ENCODE measurements at places on chromosomes 1 and 21.

DNA sequence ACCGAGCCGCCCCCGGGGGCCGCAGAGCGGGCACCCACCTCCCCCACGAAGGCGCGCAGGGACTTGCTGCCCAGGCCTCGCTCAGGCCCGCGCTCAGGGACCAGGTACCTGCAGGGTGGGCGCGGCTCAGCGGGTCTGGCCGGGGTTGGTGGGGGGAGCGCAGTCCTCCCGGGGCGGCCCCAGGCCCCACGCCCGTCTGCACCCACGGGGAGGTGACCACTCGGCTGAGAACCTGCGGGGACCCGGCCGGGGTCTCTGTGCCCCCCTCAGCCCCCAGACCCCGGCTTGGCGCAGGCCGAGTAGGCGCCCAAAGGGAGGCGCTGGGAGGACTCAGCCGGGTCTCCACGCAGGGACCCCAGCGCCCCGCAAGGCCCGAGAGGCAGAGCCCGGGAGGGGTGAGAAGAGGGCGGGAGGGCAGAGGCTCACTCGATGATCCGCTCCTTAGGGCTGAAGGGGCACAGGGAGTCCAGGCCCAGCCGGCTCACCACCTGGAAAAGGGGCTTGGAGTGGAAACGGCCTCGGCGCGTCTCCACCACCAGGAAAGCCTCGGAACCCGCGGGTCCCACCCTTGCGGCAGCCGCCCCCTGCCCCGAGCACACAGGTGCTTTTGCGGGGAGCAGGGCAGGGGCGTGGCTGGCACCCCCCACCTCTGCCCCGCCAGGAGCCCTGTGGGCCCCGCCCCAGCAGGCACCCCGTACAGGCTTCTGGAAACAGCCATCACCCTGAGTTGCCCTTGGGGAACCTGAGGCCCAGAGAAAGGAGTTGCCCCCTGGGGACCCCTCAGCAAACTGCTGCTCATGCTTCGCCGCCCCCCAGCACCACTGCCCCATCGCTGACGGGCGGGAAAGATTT, 9.3 kb downstream of the FTCD start:
- peak; percentile 9 for DNase-seq

DNA sequence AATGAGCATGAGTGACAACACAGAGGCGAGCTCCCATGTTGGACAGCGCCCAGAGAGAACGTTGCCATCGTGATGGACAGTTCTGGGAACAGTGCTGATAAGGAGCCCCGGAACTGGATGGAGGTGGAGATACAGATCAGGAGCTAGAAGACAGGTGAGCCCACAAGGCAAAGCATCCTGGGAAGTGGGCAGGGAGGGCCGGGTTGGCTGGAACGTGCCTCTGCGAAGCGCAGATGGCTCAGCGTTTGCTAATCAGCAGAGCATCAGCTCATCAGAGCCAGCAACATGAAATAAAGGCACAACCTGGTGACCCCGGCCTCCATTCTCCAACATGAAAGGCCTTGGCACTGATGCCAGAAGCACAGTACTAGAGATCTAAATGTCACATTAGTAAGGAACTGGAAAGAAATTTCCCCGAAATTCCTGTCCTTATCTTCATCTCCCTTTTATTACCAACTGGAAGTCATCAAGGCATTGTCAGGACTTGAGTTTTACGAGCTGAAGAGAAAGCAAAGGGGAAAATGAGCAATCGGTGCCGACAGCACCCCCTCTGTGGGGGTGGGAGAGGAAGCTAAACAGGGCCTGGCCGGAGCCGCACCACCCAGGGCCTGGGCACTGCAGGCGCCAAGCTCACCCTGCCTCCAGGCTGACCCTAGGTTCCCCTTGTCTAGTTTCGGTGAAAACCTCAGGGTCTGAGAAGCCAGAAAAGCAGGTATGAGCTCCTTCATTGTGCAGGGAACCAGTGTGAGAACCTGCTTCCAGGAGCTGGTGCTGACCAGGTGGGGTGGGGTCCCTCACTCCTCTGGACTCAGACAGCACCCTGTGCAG, 19.9 kb downstream of the ABCA4 start:
- no peak for DNase-seq

- DNase-seq: no peak
Measured at GRCh38 chr21:42384989-42385388, 10.9 kb downstream of the TMPRSS3 start.

DNA sequence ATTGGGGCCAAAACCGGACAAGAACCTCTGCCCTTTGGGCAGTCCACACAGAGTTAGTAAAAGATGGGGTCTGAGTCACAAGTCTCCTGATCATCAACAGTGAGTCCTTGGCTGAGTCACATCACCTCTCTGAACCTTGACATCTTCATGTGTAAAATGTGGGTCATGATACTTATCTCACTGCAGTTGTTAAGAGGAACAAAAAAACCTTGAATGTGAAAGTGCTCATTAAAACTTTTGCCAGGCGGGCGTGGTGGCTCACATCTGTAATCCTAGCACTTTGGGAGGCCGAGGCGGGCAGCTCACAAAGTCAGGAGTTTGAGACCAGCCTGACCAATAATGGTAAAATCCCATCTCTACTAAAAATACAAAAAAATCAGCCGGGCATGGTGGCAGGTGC, 15.7 kb downstream of the S100A16 start:
- no peak for DNase-seq

- DNase-seq: no peak
Measured at GRCh38 chr21:39479164-39479813, 27.5 kb downstream of the SH3BGR start.

DNA sequence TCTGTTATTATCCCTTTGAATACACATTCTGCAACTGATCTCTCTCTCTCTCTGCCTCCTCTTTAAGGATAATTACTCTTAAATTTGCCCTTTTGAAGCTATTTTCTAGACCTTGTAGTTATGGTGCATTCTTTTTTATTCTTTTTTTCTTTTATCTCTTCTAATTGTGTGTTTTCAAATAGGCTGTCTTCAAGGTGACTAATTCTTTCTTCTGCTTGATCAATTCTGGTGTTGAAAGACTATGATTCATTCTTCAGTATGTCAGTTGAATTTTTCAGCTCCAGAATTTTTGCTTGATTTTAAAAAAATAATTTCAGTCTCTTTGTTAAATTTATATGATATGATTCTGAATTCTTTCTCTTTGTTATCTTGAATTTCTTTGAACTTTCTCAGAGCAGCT, 95.6 kb upstream of the GPR52 start:
- DNase-seq: no peak

DNA sequence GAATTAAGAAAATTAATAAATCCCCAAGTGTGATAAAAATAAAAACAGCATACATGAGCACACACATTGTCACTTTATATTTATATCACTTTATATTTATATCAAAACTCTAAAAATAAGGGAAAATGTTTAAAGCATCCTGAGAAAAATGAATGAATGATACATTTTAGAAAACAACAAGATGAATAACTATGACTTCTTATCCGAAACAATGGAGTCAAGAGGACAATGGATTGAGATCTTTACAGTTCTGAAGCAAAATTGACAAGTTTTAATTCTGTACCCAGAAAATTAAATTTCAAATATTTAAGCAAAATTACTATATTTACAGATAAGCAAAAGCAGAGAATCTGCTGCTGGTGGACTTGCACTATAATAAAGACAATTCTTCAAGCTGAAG, 512.6 kb downstream of the MRPL39 start:
- no peak for DNase-seq

GRCh38 chr21:39927304-39927886, 60.2 kb downstream of the PCP4 start:
- no peak for DNase-seq

GRCh38 chr1:5640845-5641244, 351.4 kb downstream of the NPHP4 start:
- DNase-seq: no peak

GRCh38 chr21:39430954-39431353, 14.6 kb downstream of the LCA5L start:
- DNase-seq: no peak

GRCh38 chr1:62435231-62436038, 1.4 kb upstream of the USP1 start:
- peak; percentile 18 for DNase-seq

GRCh38 chr1:7550981-7551380, 220.1 kb upstream of the VAMP3 start:
- no peak for DNase-seq

- DNase-seq: no peak
Measured at GRCh38 chr1:33872275-33872674, 8.4 kb downstream of the HMGB4 start.

- DNase-seq: no peak
Measured at GRCh38 chr1:101308935-101309333, 72.1 kb downstream of the S1PR1 start.

DNA sequence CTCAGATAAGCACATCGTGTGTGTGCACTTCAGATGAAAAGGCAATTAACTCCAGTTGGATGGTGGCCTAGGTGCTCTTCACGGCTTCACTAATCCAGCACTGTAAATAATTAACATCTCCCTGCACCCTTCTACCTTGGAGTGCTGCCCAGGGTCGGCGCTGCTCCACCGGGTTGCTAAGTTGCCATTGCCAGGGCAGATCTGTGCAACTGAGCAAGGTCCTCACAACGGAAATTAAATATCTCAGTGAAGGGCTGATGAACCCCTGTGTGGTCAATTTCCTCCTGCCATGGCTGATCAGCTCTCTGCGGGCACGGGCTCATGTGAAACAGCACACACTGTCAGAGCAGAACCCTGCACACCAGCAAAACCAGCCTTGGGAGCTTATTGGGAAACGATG, 63.2 kb downstream of the SYDE2 start:
- no peak for DNase-seq

- peak; percentile 33 for DNase-seq
Measured at GRCh38 chr1:228804640-228805413, 69.5 kb downstream of the RHOU start.

- peak; percentile 54 for DNase-seq
Measured at GRCh38 chr1:192516776-192517297, 58.7 kb upstream of the RGS1 start.

- DNase-seq: no peak
Measured at GRCh38 chr1:41394959-41395956, 34.0 kb downstream of the FOXO6 start.

GRCh38 chr21:46564391-46564790, 40.5 kb downstream of the S100B start:
- no peak for DNase-seq

- no peak for DNase-seq
Measured at GRCh38 chr1:36080236-36080635, 3.7 kb upstream of the TEKT2 start.

DNA sequence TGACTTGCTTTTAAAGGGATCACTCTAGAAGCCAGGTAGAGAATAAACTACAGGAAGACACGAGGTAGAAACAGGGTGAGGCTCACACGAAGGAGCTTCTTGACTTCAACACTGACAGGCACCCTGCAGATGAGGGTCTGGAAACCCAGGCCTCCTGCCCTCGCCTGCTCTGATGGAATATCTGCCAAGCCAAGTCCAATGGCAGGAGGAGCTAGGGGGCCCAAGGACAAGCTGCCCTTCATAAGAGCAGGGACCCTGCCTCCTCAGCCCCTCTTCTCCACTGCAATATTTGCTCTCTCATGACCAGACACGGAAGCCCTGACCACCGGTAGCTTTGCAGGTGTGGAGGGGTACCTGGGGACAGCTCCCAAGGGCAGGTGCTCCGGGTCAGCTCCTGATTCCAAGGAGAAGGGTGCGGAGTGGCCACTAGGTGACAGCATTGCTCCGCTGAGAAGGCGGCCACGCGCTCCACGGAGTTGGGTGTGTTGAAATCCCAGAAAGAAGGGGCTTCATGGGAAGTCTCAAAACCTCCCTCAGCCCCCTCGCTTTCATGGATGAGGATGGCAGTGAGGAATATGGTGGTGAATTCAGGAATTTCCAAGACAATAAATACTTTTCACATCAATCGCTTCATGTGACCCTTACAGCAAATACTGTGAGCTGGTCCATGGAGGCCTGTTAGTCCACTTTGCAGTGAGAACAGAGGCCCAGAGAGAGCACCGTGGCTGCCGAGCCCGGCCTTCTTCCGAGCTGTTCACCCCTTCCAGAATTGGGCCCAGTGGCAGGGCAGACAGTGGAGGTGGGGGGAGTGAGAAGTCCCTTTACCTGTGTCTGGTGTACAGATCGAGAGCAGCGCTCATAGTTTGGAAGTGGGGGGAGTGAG, 33.2 kb upstream of the PAX7 start:
- peak; percentile 68 for DNase-seq

DNA sequence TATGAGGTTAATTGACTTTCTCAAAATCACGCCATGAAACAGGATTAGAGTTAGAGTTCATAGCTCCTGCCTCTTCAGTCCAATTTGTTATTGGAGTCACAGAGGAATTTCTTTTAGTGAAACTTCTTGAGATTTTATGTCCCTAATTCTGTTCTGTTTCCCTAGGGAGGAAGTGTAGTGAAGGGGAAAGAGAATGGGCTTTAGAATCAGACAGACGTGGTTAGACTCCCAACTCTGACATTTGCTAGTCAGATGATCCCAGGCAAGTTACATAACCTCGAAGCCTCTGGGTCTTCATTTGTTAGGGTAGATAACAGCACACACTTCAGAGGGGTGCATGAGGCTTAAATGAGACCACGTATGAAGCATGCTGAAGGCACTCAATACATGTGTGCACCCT, 83.9 kb downstream of the ASTN1 start:
- DNase-seq: no peak

- DNase-seq: no peak
Measured at GRCh38 chr1:53579221-53580008, 120.2 kb downstream of the DMRTB1 start.

DNA sequence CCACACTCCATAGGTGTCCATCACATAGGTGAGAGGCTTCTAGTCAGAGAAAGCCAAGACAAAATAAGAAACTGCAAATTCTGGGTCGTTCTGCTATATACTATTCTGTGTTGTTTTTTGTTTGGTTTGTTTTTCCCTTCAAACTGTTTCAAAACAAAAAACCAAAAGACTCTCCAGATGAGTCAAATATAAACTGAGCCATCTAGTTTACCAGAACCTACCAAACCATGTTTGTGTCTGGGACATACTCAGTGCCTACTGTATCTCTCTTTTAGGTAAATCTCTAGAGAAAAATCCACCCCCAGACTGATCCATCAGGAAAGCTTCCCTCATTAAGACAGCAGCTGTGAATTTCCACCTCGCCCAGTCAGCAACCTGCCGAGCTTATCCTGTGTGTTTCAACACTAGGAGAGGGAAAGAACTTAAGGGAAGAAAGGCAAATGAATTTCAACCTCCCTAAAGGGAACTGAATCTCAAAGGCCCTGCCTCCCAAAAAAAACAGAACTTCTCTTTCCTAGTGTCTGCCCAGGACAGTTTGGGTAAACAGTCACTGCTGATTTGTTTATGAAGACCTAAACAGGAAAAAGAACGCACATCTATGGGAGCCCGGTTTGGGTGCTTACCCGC, 17.2 kb downstream of the PPT1 start:
- DNase-seq: no peak

GRCh38 chr21:30227633-30228404, 11.9 kb upstream of the CLDN8 start:
- DNase-seq: no peak

GRCh38 chr1:47409311-47410067, 6.6 kb upstream of the FOXE3 start:
- DNase-seq: no peak

- DNase-seq: no peak
Measured at GRCh38 chr1:237685551-237685950, 205.2 kb downstream of the ZP4 start.
